ENCODE measurements at places on chromosomes 5 and 9.

GRCh38 chr9:134502266-134502791 lies 139.3 kb upstream of the COL5A1 start:
- DNase-seq: no peak

DNA sequence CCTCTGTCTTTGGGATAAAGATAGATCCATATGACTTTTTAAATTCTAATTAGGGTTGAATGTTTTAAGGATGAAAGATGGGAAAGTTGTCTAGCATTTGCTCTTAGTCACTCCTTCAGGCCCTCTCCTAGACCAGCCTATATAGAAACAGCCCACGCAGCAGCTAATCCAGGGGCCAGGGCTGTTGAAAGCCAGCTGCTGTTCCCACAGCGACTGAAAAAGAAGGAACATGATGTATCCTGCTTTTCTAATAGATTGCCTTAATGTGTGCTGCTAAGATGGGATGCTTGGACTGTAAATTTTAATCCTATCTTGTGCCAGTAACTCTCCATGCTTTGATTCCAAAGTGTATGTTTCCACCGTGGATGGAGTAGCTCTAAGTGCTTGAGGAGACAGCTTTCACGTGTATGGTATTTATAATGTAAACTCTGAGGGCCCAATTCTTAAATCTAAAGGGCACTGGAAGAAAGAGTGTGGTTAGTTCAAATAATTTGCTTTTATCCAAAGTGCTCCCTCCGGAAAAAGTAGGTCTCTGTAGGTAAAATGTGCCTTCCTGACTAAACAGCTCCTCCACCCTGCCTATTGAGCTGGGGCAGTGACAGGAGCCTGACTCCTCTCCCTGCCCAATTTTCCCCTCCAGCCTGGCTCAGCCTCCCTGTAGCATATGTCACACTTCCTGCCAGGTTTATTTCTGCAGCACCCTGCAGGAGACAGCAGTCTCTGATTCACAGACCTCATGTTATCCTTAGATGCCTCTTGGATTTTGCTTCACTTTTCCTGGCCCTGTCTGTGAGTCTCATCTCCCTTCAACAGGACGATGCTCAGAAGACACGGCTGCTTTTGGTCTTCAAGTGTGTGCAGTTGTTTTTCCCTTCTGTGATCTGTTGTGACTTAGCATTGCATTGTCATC lies 33.2 kb downstream of the SLC36A1 start:
- no peak for DNase-seq

DNA sequence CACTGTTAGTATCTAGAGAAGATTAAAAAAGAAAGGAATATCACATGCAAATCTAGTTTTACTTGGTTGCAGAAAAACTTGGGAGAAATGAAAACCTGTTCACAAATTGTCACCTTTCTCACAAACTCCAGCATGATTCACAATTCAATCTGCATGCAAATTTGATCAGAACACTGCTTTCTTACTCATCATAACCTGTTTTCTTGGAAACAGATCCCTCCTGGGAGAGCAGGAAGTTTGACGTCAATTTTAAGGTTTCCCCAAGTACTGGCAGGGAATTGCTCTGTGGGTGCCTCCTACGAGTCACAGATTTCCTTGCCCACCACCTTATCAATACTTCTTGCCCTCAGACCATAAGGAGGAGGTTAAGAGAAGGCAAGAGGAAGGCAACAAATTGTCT lies 30.2 kb upstream of the HTR4 start:
- DNase-seq: no peak

GRCh38 chr5:79301046-79301712 lies 65.2 kb downstream of the JMY start:
- no peak for DNase-seq

DNA sequence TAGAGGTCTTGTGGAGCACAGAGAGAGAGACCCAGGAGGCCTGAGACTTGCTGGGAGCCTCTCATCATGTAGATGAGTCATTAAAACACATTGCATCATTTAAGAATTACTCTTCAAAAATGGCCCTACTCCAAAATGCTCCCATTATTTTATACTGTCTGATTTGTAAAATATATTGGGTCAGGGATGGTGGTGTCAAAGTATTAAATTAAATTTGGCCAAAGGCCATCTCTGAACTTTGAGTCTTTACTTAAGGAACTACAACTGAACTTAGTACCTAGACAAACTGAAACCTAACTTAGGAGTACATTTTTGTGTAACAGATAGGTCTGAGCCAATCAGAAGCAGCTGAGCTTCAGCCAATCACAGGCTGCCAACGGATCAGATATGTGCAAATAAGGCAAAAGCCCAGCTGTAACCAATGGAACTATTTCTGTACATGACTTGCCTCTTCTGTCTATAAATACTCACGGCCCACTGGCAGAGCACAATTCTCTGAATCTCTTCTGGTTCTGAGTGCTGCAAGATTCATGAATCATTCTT lies 657.2 kb downstream of the TLE1 start:
- no peak for DNase-seq

DNA sequence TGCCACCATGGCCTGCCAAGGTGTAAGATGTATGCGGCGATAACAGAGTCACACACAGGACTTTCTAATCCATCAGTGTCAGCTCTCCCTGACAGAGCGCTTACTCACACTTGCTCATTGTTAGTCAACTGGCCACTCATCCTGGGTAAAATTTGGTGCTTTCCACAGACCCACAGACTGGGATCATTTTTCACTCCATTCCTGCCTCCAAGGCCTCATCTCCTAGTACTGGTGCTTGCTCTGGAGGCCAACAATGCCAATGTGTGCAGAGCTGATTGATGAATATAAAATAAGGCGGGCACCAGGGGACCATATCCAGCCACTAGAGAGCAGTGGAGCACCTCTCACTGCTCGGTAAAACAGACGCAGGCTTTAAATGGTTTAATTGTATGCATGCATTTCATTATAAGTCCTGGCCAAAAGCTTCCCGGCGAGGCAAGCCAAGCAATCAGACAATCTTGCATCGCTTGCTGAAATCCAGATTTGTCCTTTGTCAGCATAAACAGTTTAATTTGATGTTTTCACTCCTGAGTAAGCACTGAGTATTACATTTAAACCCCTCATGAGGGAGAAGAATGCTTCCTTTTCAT lies 22.3 kb downstream of the PSMB7 start:
- no peak for DNase-seq

DNA sequence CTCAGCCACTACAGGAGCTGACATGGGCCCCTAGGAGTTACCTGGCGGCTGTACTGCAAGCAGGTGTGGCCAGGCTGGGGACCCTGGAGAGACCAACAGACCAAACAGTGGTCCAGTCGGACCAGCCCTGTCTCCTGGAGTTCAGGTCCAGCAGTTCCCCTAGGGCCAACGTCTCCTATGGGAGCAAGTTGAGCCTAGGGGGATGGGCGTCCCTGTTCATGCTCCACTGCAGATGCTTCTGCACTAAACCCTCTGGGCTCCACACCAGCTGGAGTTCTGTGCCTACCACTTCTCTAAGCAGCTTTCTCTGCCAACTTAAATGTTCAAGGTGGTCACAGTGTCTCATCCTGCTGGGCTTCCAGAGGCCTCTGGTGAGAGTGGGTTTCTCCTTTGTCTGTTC lies 20.6 kb upstream of the OMD start:
- DNase-seq: no peak

DNA sequence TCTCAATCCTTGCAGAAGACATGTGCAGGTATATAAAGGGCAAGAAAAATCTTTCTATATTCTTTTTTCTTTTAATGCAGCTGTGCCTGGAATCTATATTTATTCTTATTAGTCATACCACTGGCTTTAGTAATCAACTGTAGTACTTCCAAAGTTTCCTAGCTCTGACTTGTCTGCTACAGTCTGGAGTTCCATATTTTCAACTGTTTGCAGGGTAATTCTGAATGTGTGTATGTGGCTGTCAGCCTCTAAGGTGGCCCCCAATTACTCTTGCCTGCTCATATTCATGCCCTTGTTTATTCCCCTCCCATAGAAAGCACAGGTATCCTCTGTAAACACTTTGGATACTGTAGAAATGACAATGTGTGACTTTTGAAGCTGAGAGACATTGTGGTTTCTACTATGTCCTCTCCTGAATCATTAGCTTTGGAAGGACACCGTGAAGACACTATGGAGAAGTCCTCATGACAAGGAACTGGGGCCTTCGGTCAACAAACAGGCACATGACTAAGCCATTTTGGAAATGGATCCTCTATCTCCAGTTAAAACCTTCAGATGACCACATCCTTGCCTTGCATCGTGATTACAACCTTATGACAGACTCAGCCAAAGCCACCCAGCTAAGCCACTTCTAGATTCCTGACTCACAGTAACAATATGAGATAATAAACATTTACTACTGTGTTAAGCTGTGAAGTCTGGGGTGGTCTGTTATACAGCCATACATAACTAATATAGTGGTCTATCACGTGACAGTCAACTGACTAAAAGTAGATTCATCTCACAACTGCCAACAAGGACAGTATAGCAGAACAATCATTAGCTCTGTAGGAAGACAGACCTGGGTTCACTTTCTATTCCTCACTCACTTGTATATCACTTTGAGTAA lies 49.5 kb upstream of the SUSD1 start:
- peak; percentile 8 for DNase-seq

- no peak for DNase-seq
Measured at GRCh38 chr5:158616707-158617106, 483.0 kb downstream of the EBF1 start.

DNA sequence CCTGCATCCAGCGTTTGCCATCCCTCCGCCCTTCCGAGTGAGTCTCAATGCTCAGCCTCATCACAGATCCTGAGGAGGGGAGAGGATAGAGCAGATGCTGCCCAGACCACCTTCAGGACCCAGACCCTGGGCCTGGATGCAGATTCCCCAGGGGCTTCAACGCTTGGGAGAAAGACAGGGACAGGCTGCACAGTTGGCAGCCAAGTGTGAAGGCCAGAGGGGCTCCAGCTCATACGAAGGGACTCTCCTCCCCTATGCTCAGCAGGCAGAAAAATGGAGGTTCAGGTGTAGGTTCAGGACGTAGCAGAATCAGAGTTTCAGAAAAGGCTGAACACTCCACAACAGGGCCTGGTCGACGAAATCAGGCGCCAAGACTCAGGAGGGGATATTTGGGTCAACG lies 378.5 kb upstream of the IRX1 start:
- DNase-seq: no peak

- no peak for DNase-seq
Measured at GRCh38 chr5:133441166-133441815, 171.1 kb downstream of the FSTL4 start.

DNA sequence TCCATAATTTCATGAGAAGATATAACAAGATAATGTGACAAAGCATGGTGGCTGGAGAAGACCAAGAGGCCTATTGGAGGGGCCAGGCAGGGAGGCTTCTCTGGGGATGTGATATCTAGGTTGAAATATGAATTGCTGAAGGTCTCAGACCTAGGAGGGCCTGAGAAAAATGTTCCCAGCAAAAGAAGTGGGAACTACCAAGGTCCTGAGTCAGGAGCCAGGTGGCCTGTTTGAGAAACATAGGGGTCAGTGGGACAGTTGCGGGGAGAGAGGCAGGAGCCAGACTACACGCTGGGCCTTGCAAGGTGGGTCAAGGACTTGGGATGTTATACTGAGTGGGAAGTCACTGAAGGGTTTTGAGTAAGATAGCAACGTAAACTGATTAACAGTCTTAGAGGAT lies 216.1 kb downstream of the CFAP90 start:
- DNase-seq: no peak

DNA sequence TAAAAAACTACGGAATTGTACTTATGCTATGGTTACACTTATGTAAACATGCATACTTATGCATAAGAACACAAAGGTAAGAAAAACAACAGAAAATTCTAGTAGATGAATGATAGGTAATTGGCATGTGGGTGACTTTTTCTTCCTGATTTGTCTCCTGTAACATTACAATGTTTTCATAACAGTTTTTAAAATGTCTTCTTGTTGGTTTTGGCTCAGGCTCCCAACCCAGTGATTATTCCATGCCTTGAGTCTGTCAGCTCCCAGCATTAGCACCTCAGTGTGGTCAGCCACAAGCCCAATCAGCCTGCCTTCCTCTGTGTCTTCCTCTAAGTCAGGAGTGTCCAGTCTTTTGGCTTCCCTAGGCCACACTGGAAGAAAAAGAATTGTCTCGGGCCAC lies 7.9 kb upstream of the FOXE1 start:
- no peak for DNase-seq

GRCh38 chr5:176535101-176535663 lies 2.0 kb downstream of the RNF44 start:
- DNase-seq: peak; percentile 53

GRCh38 chr5:87867281-87867680 lies 401.4 kb downstream of the TMEM161B start:
- no peak for DNase-seq

GRCh38 chr5:107324071-107324470 lies 346.7 kb downstream of the EFNA5 start:
- DNase-seq: no peak

DNA sequence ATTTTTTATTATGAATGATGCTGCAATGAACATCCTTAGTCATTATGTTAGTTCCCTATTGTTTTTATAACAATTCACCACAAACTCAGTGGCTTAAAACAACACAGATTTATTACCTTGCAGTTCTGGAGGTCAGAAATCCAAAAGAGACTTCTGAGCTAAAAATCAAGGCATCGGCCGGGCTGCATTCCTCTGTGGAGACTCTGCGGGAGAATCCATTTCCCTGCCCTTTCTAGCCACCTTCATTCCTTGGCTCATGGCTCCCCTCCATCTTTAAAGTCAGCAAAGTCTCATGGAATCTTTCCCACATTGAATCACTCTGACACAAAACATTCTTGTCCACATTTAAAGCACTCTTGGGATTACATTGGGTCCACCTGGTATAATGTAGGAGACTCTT lies 38.6 kb downstream of the SNX18 start:
- no peak for DNase-seq

- no peak for DNase-seq
Measured at GRCh38 chr9:120692901-120693699, 21.2 kb downstream of the MEGF9 start.

DNA sequence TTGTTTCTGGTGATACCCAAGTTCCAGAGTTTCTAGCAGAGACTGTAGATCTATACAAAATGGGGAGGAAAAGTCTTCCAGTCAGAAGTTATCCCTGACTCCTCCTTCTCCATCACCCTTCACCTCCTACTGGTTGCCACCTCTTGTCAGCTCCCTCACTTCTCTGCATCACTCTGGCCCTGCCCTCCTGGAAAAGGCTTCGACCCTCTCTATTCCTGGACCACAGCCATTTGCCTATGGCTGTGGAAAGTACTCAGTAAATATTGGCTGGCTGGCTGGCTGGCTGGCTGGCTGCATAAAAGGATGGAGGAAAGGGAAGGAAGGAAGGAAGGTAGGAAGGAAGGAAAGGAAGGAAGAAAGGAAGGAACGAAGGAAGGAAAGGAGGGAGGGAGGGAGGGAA lies 32.7 kb upstream of the ABCA1 start:
- DNase-seq: no peak

DNA sequence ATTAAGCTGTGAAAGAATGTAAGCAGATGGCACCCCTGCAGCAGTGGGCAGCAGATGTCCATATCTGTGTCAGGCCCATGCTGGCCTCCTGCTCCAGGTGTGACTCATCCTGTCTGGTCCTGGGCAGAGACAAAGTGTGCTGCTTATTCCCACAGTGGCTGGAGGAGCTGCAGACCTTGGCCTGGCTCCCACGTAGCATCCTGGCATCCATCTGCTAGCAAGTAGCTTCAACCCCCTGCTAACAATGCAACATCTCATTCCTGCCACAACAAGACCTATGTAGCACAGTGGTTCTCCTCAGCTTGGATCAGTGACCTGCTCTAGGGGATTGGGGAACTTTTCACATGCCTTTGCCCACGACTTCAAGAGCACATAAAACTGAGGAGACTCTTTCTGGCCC lies 126.4 kb upstream of the SLC12A2 start:
- no peak for DNase-seq

Data from activated CD8-positive, alpha-beta T cell treated with anti-CD3 and anti-CD28 coated beads for 36 hours (primary cell).